ENCODE measurements at places on chromosomes 2 and 18. TPM values are rescaled to one million over a fixed set of nuclear protein-coding genes. Genes with fewer than 3 reads are reported as not detected.

GRCh38 chr18:75491361-75491760 lies 63.9 kb upstream of the SMIM21 start:
- no peak overlapping the region for H3K4me3 ChIP-seq
- H3K27me3 ChIP-seq = no peaks in the 10 kb centered on the region
- H3K27ac ChIP-seq = no peak overlapping the region
- no peaks in the 10 kb centered on the region for H3K4me1 ChIP-seq
- no peak for DNase-seq

GRCh38 chr2:202042444-202042843 lies 8.8 kb downstream of the FZD7 start:
- DNase-seq = no peak
- H3K4me1 ChIP-seq = no peaks in the 10 kb centered on the region
- no peak overlapping the region for H3K27ac ChIP-seq
- no peak overlapping the region for H3K4me3 ChIP-seq
- H3K36me3 ChIP-seq = no peaks in the 10 kb centered on the region
- H3K27me3 ChIP-seq = peaks cover 22% of the 10 kb centered on the region

AQP12A gene
- total RNA-seq = not detected

DNA sequence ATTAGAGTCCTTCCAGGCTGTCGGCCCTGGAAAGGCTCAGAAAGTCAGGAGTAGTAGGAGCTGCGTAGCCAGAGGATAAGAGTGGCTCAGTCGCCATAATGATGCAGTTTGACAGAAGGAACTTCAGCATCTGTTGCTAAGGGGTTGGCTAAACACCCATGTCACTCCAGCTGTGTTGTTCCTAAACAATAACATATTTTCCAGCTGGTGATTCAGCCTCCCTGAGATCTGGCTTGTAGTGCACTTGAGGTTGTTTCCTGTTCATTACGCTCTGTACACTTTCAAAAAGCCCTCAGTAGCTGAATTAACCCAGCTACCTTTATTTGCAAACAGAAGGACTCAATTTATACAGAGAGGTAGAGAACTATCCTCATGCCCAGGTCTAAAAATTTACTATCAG lies 39.7 kb upstream of the EPAS1 start:
- no peak overlapping the region for H3K4me3 ChIP-seq
- DNase-seq = no peak
- H3K27me3 ChIP-seq = peaks cover 11% of the 10 kb centered on the region
- no peaks in the 10 kb centered on the region for H3K36me3 ChIP-seq
- no peak overlapping the region for H3K27ac ChIP-seq

GKN1 gene
- total RNA-seq = not detected

DNA sequence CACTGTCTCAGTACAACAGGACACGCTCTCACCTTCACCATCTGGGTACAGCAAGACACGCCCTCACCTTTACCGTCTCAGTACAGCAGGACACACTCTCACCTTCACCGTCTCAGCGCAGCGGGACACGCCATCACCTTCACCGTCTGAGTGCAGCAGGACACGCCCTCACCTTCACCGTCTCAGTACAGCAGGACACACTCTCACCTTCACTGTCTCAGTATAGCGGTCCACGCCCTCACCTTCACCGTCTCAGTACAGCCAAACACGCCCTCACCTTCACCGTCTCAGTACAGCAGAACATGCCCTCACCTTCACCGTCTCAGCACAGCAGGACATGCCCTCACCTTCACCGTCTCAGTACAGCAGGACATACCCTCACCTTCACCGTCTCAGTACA lies 109.9 kb upstream of the CTDP1 start:
- peaks cover 3% of the 10 kb centered on the region for H3K4me1 ChIP-seq
- peaks cover 19% of the 10 kb centered on the region for H3K27me3 ChIP-seq
- no peak for DNase-seq
- H3K27ac ChIP-seq = no peak overlapping the region
- H3K36me3 ChIP-seq = no peaks in the 10 kb centered on the region
- no peak overlapping the region for H3K4me3 ChIP-seq

GAD1 gene
- total RNA-seq = not detected

SATB2 gene
- 0.30 TPM for total RNA-seq

- H3K4me1 ChIP-seq = peaks cover 6% of the 10 kb centered on the region
- H3K27me3 ChIP-seq = no peaks in the 10 kb centered on the region
- no peak overlapping the region for H3K4me3 ChIP-seq
- H3K27ac ChIP-seq = no peak overlapping the region
- H3K36me3 ChIP-seq = no peaks in the 10 kb centered on the region
These were observed 1.6 kb upstream of the POLI start for GRCh38 chr18:54267701-54268100.

DNA sequence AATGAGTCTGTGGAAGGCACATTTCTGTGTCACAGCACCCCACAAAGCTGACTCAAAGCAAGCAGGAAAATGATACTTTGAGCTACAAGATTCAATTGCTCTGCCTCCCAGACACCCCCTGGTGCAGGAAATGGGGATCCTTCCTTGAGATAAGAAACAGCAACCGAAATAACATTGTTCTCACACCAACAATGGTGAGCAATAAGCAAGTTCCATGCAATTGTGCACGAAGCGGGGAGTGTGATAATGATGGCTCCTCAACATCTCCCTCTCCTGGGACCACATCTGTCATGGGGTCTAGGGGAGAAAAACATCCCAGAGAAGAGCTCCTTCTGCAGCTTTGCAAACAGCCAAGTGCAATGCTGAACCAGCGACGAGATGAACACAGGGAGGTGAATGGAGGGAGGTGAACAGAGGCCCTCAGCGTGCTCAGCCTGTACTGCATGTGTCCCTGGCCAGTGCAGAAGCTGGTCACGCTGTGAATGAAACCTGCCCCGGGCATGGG lies 67.7 kb downstream of the PDCL3 start:
- no peaks in the 10 kb centered on the region for H3K27me3 ChIP-seq
- H3K27ac ChIP-seq = no peak overlapping the region
- no peaks in the 10 kb centered on the region for H3K36me3 ChIP-seq
- no peak overlapping the region for H3K4me3 ChIP-seq

DYNAP gene
- not detected for total RNA-seq

PJVK gene
- 1.9 TPM for total RNA-seq

MC2R gene
- not detected for total RNA-seq

DCDC2C gene
- not detected for total RNA-seq

DNA sequence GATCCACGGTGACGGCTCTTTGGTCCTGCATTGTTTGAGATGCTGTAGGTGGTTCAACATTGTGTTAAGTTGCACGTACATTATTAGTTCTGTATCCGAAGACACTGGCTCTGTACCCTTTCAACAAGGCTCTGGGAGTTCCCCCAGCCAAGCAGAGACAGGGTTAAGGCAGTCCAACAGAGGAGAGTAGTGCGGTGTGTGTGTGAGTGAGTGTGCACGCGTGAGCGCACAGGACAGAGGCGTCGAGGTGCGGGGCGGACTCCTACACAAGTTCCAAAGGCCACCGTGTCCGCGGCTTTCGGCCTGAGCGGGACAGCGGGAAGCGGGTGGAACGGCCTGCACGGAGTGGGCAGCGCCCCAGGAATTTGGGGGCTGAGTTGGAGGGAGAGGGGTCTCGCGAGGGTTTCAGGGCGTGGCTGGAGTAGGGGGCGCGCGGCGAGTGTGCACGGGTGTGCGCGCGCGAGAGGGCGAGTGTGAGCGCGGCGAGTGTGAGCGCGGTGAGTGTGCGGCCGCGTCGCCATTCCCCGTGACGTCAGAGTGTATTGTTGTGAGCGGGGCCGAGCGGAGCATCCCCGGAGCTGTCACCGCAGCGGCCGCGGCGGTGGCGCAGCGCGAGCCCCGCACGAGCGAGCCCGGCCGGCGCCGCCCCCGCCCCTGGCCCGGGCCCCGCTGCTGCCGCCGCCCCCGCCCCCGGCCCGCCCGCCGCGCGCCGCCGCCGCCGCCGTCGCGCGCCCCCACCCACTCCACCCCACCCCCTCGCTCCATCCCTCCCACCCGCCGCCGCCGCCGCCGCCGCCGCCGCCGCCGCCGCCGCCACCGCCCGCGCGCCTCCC lies at the start of gene ASXL3:
ASXL3 (plus strand) TSS at position 535 of the 833 bp plus-strand sequence. CDS start 413 bp downstream, outside the sequence.
- no peaks in the 10 kb centered on the region for H3K36me3 ChIP-seq
- no peak within 1 kb of the TSS for H3K27ac ChIP-seq
- peak within 1 kb of the TSS; percentile 41 for H3K4me3 ChIP-seq
- peaks cover 12% of the 10 kb centered on the region for H3K27me3 ChIP-seq
- H3K4me1 ChIP-seq = no peaks in the 10 kb centered on the region

AGPS gene
- total RNA-seq = 31.2 TPM

DNA sequence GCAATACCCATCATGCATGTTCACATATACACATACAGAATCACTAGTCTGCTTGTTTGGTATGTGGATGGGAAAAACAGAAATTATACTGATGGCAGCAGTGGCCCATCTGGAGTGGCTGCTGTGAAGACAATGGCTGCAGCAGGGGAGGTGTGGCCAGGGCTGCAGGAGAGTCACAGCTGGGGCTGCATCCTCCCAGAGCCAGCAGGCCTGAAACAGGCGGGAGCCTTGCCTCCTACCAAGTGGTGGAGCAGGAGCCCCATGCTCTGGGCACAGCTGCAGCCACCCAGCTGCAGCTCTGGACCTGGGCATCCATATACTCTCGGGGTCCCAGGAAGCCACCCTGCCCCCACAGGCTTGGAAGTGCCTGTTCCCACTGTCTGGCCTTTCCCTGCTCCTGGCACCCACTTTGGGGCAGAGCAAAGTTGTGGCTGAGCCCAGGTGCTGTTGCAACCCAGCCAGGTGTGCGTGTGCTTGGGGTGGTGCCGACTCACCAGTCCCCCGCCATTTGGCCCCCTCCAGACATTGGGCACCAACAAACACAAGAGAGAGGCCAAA lies 136.6 kb downstream of the SPAG16 start:
- no peak for DNase-seq
- H3K4me3 ChIP-seq = no peak overlapping the region
- H3K36me3 ChIP-seq = no peaks in the 10 kb centered on the region
- H3K27ac ChIP-seq = no peak overlapping the region
- H3K27me3 ChIP-seq = no peaks in the 10 kb centered on the region
- no peaks in the 10 kb centered on the region for H3K4me1 ChIP-seq

DNA sequence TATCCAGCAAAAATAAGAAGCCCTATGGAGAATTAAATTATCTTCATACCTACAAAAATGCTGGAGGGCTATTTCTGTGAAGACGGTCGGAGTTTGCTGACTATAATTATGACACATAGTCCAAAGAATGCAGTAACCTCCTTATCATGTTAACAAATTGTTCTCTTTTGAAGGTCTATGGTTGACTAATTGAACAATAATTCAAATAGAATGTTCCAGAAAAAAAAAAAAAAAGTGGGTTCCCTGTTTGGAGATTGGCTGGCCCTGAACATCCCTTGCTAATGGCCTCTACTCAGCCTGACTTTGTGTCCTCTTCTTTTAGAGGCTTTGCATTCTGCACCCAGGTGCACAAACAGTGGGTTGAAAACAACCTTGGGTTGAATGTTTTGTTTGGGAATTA lies 82.8 kb upstream of the CCBE1 start:
- no peak overlapping the region for H3K4me3 ChIP-seq
- no peaks in the 10 kb centered on the region for H3K36me3 ChIP-seq
- no peaks in the 10 kb centered on the region for H3K27me3 ChIP-seq
- no peak for DNase-seq
- no peak overlapping the region for H3K27ac ChIP-seq

GRCh38 chr2:28333606-28334526 lies 58.8 kb upstream of the FOSL2 start:
- H3K4me3 ChIP-seq = no peak overlapping the region
- no peaks in the 10 kb centered on the region for H3K4me1 ChIP-seq
- no peak for DNase-seq
- no peak overlapping the region for H3K27ac ChIP-seq
- H3K36me3 ChIP-seq = no peaks in the 10 kb centered on the region

DNA sequence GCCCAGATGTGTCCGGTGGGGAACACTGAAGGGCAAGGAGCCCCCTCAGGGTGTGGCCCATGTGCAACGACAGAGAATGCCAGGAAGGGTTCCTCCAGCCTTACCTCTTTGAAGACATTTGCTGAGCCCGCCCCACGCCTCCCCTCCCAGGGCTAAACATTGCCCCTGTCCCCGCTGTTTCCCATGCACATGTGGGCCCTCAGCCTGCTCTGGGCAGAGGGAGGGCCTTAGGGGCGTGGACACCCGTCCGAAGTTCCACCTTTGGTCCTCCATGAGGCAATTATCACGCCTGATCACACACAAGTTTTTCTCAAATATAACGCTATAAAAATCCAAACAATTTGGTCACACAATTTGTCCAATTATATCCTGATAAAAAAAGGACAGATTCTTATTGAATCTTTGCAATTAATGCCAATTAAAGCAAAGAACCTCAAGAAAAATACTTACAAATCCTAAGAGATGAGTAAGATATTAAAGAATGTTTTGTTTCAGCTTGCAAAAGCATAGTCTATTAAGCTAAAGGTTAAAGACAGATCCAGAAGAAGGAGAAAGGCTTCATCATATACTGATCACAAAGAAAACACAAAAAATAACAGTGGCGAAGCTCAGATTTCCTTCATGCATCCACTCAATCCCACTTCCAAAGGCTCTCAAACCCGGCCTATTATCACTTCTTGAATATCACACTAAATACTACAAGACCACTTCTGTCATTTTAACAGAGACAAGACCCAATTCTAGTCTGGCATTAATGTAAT lies 55.2 kb upstream of the LDLRAD4 start:
- DNase-seq = no peak
- peaks cover 22% of the 10 kb centered on the region for H3K27me3 ChIP-seq
- H3K36me3 ChIP-seq = no peaks in the 10 kb centered on the region

DNA sequence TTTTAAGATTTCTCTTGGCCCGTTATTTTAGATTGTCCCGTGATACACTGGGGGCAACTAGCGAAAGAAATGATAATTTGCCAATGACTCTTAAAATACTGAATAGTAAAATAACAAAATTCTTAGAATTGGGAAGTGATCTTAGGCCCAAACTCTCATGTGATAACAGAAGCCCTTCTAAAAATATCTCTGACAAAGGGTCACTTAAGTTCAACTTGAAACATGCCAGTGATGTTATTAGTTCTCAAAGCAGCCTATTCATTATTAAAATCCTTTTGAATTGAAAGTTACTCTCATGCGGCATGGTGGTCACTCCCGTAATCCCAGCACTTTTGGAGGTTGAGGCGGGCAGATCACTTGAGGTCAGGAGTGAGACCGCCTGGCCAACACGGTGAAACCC lies 920.9 kb downstream of the NRXN1 start:
- no peak overlapping the region for H3K4me3 ChIP-seq
- no peaks in the 10 kb centered on the region for H3K27me3 ChIP-seq
- no peak for DNase-seq
- H3K27ac ChIP-seq = no peak overlapping the region
- no peaks in the 10 kb centered on the region for H3K36me3 ChIP-seq

DNA sequence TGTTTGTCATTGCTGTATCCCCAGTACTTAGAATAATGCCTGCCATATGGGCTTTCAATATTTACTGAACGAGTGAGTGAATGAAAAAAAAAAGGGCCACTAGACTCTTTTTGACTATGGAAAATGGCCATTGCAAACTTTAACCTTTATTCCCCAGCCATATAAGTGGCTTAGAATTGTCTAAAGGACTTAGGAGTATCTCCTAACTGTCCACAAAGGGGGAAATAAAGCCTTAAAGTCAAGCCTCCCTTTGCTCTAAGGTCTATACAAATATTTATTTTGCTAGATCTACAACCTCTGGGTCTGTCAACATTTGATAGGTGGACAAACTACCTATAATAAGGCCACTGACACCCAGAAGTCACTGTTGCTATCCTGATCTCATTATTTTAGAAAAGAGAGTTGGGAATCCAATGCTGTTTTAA lies 25.7 kb downstream of the UPP2 start:
- H3K27ac ChIP-seq = no peak overlapping the region
- no peak overlapping the region for H3K4me3 ChIP-seq
- H3K4me1 ChIP-seq = no peaks in the 10 kb centered on the region

GRCh38 chr2:189700681-189701080 lies 26.2 kb downstream of the ANKAR start:
- peaks cover 4% of the 10 kb centered on the region for H3K36me3 ChIP-seq
- DNase-seq = no peak
- H3K4me1 ChIP-seq = no peaks in the 10 kb centered on the region
- H3K27me3 ChIP-seq = no peaks in the 10 kb centered on the region

FIGN gene
- not detected for total RNA-seq

Data from T-cell (primary cell).